ENCODE measurements at places on chromosomes 6 and 20.

GRCh38 chr6:154433477-154434241 lies 76.8 kb downstream of the CNKSR3 start:
- DNase-seq, result no peak

- DNase-seq, result no peak
Measured at GRCh38 chr6:101537753-101538316, 144.3 kb downstream of the GRIK2 start.

GRCh38 chr6:20965915-20966314 lies 431.7 kb downstream of the CDKAL1 start:
- no peak for DNase-seq

DNA sequence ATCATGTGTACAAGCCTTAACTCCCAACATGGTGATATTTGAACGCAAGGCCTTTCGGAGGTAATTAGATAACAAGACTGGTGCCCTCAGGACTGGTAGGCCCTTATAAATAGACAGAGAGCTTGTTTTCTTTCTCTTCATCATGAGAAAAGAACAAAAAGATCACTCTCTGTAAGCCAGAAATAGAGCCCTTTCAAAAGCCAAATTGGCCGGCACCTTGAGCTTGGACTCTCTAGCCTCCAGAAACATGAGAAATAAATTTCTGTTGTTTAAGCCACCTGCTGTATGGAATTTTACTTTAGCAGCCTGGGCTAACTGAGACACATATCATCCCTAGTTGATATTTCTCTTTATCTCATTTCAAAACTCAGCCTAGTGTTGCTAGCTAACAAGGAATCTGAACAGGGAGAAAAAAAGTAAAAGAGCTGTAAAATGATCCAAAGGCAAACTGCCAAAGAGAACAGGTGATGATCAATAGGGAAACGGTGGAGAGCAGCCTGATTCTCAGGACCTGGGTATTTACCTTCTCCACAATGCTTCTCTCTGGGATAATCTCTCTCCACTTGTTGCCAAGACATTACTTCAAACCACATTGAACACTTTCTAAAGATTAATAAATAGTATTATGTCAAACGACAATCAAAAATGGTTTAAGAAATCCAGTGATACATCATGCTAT lies 6.1 kb downstream of the COL21A1 start:
- no peak for DNase-seq

- no peak for DNase-seq
Measured at GRCh38 chr6:13447949-13448724, 39.3 kb downstream of the GFOD1 start.

DNA sequence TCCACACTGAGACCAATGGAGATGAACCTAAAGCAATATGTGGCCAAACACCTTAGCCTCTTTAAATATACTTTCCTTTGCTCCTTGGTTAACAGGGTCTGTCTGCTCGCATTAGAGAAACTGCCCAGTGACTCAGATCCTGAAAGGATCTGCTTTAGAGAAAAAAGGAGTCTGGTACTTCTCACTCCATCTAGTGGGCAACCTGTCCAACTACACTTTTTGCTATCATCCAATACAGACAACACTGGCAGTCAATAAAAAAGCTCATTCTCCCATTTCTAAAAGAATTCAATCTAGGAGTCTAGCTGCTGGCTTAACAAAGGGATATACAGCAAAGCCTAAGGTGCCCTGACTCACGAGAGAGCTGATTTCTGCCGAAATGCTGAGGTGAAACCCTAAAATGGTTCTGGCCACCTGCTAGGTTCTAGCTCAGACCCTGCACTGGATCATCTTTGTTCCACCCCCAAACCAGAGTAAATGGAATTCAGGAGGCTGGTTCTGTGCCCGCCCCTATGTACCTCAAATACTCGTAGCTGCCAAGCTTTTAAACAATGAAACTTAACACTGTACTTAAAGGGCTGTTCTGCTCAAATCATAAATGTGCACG lies 11.5 kb downstream of the GNL1 start:
- DNase-seq, result peak; percentile 69

GRCh38 chr6:158018851-158019361 lies 37.2 kb downstream of the SYNJ2 start:
- DNase-seq, result no peak

GRCh38 chr6:70622461-70622860 lies 45.2 kb upstream of the SMAP1 start:
- DNase-seq, result no peak

GRCh38 chr6:140921366-140922226 lies 1211.1 kb upstream of the GJE1 start:
- DNase-seq, result no peak

- DNase-seq, result no peak
Measured at GRCh38 chr6:105917038-105917695, 169.0 kb upstream of the PRDM1 start.

DNA sequence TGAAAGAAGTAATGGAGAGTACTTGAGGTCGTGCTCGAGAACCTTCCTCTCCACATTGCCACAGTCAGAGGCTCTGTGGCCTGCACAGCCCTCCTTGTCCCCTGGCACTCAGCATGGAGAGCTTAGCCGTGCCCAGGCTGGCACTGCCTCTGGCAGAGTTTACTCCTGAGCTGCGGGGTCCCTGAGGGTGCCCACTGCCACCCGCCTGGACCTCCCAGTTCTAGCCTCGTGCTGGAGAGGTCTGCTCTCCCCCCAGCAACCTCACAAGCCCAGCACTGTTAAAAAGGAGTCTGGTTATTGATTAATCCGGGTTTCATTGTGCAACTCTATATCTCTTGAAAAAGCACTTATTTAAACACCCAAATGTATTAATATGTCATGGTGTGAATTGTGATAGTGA lies 226.8 kb downstream of the TMEM242 start:
- no peak for DNase-seq

DNA sequence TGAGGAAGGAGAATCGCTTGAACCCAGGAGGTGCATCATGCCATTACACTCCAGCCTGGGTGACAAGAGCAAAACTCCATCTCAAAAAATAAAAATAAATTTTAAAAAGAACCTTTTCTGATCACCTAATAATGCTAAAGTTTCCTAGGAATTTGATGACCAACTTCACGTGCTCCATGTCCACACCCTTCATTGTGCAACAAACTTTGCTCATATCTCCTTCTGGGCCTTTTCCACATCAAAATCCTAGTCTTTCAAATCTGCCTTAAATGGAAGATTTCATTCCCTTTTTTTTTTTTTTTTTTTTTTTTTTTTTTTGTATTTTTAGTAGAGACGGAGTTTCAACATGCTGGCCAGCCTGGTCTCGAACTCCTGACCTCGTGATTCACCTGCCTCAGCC lies 112.5 kb upstream of the LOC128125822 start:
- no peak for DNase-seq

GRCh38 chr6:157020881-157021343 lies 243.7 kb downstream of the ARID1B start:
- peak; percentile 59 for DNase-seq

- DNase-seq, result no peak
Measured at GRCh38 chr20:45269754-45270270, 15.4 kb upstream of the SLPI start.

- DNase-seq, result no peak
Measured at GRCh38 chr6:3450888-3451287, 6.0 kb downstream of the SLC22A23 start.

- no peak for DNase-seq
Measured at GRCh38 chr6:45187836-45188235, 140.3 kb upstream of the RUNX2 start.

DNA sequence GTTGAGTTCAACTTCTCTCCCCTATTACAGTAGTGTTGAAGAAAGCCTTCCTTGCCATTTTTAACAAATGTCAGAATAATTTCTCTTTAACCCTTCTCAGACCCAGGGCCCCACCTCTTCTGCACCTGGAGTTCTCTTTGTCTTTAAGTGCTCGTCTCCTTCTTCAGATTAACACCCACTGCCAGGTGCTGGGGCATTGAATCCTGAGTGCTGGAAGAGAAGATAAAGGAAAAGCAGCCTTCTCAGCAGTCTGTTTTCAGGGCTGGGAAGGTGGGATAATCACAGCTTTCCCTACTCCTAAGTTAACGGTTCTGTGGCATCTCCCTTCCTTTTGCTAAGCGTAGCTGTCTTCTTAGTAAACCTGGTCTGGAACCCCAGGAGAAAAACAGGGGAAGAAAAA lies 114.6 kb upstream of the TAB2 start:
- DNase-seq, result no peak

DNA sequence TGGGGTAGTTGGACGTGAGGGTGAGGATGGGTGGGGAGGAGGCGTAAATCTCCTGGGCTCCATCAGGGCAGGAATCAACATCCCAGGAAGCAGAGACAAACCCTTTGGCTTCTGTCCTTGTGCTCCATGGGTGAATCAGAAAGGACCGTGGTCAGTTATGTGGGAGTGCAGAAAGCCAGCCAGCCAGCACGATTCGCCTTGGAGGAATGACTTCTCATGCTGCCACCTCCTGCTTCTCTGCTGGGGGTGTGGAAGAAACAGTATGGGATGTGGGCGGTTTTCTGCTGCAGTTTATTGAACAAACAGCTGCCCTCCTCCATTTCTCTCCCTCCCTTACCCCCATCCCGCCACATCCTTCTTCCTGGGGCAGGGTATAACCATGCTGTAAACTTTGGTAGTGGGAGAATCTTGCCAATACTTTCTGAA lies 214.5 kb downstream of the SOX4 start:
- no peak for DNase-seq

DNA sequence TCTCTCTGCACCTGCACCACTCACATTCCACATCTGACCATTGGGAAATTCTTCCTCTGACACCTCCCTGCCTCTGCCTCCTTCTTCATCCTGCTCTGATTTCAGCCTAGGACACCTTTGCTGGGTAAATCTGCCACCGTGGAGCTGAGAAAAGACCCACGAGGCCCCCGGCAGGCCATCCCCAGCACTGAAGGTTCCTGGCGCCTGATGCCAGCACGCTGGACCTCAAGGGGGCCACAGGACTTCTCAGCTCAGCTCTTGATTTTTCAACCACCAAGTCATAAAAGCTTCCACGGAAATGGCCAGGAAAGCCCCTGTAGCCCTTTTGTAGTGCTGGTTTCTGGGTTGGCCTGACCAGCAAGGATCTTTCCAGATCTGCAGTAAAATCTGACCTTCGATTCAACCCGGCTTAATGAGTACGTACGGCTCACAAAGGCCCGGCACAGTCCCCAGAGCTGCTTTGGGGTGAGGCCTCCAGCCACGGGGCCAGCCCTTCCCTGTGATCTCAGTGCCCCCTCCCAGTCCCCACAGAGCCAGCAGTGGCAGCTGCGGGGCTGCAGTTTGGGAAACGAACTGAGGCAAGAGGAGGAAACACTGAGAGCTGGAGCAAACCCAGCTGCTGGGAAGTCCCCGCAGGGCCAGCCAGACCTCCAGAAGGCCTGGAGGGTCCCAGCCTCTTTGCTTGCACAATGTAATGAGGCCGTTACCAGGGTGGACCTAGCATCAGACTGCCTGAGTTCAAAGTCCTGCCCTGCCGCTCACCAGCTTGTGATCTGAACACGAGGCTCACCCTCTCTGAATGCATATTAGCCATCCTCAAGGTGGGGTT lies 157.5 kb downstream of the BMP7 start:
- DNase-seq, result no peak

GRCh38 chr6:164107297-164107995 lies 692.9 kb downstream of the QKI start:
- DNase-seq, result no peak

GRCh38 chr6:2021713-2022125 lies 223.7 kb downstream of the GMDS start:
- DNase-seq, result no peak

- DNase-seq, result no peak
Measured at GRCh38 chr6:170030284-170030815, 260.5 kb downstream of the DLL1 start.

DNA sequence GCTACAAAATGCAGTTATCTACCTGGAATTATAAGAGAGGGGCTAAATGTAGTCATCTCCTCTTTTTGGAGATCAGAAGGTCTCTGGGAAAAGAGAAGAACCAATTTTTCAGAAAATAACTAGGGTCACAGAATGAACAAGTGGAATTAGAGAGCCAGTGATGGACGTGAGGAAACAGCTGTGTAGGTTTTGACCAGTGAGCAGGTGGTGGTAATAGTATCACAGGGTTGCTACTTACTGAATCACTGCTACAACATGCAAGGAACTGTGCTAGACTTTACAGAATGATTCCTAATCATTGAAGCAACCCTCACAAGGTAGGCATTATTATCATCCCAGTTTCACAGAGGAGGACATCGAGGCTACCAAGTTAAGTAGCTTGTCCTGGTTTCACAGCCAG lies 1.7 kb downstream of the ATP6V1G2 start:
- DNase-seq, result no peak

DNA sequence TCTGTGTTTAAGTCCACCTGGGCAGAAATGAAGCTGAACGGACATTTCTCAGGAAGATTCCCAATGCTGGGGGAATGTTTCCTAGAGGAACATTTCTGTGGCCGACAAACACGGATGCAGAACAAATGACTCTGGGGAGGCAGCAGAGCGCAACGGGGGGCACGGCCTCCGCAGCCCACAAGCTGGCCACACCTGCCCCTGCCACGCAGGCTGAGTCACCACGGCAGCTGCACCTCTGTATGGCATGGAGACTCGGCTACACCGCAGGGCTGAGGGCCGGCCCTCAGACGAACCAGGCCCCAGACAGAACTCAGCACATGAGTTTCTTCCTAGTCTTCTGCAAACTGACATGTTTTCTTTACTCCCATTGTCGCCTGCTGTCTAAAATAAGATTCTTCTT lies 10.0 kb upstream of the PRR18 start:
- DNase-seq, result no peak

DNA sequence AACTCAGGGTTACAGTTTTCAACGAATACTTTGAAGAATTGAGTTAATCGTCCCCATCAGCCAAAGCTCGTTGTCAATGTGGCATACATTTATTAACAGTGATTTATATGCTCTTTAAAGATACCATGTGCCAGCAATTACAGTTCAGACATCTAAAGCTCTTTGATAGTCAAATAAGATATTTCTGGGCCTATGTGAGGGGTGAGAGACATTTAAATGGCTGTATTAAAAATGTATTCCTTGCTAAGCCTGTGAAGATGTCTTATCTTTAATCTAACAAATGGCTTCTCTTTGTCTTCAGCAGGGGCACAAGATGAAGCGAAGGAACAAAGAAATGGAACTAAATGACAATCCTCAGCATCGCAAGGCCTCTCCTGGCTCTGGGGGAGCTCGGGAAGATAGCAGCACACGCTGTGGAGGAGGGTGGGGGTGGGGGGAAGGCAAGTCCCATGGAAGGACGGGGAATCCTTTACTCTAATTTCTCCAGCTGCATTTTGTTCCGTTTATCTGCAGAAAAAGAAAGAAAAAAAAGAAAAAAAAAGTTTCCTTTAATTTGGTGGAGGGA lies 523.6 kb downstream of the KIF16B start:
- DNase-seq, result no peak

DNA sequence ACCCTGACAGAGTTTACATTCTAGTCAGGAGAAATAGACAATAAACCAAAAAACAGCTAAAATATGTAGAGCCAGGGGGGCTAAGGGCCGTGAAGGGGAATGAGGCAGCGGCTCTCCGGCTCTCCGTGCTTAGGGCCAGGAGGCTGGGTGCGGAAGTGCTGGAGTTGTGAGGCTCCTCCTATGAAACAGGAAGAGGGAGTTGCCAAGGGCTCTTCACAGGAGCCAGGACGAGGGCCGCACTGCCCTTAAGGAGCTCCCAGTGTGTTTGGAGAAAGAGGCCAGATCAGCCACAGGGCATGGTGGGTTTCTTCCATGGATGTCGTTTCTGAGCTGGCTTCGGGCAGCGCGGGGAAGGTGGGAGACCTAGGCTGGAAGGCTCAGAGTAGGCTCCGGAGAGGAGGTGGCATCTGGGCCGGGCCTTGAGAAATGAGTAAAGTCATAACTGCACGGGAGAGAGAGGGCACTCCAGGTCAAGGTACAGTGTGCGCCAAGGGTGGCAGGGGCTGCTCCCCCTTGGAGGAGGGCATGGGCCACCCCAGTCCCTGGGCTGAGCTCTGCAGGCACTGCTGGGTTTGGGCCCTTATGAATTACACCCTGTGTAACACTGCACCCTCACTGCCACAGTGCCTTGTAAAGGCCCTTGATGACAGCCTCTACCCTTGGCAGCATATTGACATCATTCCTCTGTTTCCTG lies 20.8 kb upstream of the MLN start:
- DNase-seq, result no peak
